ENCODE measurements at places on chromosomes 1 and 21. TPM values are rescaled to one million over a fixed set of nuclear protein-coding genes. Genes with fewer than 3 reads are reported as not detected.

RGS2 gene
- 169 TPM for total RNA-seq

DNA sequence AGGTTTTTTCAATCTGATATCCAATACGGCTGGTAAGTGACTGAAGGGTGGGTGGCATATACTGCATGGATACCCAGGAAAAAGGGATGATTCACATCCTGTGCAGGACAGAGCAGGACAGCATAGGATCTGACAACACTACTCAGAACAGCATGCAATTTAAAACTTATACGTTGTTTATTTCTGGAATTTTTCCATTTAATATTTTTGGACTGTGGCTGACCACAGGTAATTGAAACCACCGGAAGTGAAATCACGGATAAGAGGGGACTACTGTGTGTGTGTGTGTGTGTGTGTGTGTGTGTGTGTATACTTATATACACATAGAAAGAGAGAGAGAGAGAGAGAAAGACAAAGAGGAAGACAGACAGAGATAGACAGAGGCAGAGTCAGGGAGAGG lies 23.0 kb downstream of the ERICH3 start:
- DNase-seq: no peak

DNA sequence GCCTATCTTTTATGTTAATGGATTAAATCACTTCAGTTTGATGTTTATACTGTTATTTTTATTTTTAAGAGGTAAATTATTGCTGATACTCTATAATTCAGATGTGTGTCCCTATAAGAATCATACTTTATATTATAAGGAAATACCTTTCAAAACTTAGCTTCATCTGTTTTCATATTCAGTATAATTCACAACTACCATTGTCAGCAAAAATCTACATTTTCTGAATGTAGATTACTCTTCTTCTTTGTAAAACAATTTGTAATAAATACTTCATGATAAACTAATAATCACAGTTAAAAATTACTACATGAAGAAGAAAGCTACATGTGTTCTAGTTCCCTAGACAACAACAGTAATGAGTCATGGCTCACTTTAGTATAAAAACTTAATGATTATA lies 115.4 kb upstream of the SERTAD4 start:
- no peak for DNase-seq

GRCh38 chr1:245917403-245917802 lies 589.7 kb downstream of the SMYD3 start:
- DNase-seq: no peak

DNA sequence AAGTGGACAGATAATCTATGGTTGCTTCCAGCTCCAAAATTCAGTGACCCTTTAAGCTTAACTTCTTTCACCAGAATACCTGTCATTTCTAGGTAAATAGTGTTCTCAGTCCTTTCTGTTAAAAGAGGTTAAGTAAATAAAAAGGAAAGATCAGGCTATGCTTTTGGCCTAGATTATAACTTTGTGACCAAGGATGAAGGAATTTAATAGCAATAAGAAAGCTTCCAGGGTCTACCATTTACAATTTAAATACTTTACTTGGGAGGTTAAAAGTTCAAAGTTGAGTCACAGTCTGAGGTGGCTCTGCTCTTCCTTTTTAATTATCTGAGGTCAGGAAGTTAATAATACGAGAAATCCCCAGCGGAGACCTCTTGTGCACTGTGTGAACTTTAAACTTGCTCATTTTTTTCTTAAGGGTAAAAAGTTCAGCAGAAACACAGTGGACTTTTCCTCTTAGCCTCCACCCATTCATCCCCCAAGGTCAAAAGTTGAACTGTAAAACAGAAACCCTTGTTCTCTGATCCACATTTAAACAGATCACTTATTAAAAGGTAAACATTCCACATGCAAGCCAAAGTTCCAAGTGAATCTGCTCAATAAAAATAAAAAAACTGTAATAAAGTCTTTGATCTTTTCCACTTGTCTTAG lies 187.1 kb downstream of the NRIP1 start:
- DNase-seq: no peak

- DNase-seq: no peak
Measured at GRCh38 chr21:46626975-46627501, 8.4 kb upstream of the PRMT2 start.

GRCh38 chr1:15099441-15100120 lies 54.0 kb upstream of the TMEM51 start:
- DNase-seq: no peak

- DNase-seq: no peak
Measured at GRCh38 chr1:8494681-8495080, 176.8 kb downstream of the SLC45A1 start.

CFHR3 gene
- not detected for total RNA-seq

TMEM39B gene
- total RNA-seq: 6.4 TPM

SPRR3 gene
- total RNA-seq: not detected

MAN1C1 gene
- total RNA-seq: 25.0 TPM

- no peak for DNase-seq
Measured at GRCh38 chr1:5554784-5555183, 437.4 kb downstream of the NPHP4 start.

DNA sequence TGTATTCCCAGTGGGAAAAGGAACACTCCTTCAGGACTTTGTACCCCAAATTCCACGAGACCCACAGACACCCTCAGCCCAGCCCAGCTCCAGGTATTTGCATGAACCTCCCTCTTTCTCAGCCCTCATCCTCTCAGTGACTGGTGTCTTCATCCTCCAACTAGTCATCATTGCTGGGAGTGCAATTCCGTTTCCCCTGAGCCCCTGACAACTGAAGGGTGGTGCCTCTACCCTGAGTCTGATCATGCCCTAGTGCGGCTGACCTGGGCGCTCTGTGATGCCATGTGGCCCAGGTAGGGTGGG lies 3.8 kb upstream of the ZNF692 start:
- no peak for DNase-seq

GRCh38 chr1:26811708-26812107 lies 14.8 kb upstream of the ZDHHC18 start:
- no peak for DNase-seq

- peak; percentile 55 for DNase-seq
Measured at GRCh38 chr1:29785137-29785527, 548.8 kb downstream of the PTPRU start.

GRCh38 chr1:35112668-35113067 lies 33.5 kb downstream of the ZMYM1 start:
- no peak for DNase-seq

- no peak for DNase-seq
Measured at GRCh38 chr1:191970116-191970515, 188.1 kb upstream of the RGS18 start.

- DNase-seq: no peak
Measured at GRCh38 chr1:211339631-211340041, 13.0 kb downstream of the TRAF5 start.

C1orf74 gene
- 1.5 TPM for total RNA-seq

ADORA1 gene
- 13.1 TPM for total RNA-seq

- no peak for DNase-seq
Measured at GRCh38 chr1:156406251-156406650, 37.2 kb downstream of the RHBG start.

FAM151A gene
- 1.2 TPM for total RNA-seq

DNA sequence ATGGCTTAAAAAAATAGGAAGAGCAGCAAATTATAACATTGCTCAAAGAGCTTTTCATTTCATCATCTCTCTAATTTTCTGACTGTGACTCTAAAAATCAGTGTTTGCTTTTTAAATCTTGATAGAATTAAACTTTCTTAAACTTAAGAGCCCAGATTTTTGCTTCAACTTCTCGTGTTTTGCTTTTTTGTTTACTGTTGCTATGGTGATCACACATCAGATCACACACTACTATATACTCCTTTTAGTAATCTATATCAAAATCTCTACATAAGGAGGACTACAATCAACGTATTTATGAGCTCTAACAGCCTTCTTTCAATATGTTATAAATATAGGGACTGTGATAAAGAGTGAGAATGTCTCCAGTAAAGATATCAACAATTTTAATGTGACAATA lies 537.3 kb downstream of the KCNT2 start:
- DNase-seq: no peak

DNA sequence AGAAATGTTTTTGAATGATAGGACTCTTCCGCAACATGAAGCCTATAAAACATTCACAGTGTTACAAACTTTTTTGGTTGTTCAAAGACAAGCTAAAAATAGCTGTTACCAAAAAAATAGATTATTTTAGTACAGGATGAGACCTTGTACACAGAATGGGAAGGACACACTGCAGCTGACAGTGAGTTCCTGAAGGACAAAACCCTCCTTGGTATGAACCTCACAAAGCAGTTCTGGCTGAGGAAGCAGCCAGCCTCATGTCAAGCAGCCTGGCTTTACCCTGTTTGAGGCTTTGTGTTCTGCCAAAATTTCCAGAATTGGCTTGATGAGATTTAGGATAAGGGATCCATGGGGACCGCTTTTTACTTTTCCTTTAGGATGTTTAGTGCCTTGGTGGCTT lies 93.7 kb downstream of the RGL1 start:
- DNase-seq: no peak

DNA sequence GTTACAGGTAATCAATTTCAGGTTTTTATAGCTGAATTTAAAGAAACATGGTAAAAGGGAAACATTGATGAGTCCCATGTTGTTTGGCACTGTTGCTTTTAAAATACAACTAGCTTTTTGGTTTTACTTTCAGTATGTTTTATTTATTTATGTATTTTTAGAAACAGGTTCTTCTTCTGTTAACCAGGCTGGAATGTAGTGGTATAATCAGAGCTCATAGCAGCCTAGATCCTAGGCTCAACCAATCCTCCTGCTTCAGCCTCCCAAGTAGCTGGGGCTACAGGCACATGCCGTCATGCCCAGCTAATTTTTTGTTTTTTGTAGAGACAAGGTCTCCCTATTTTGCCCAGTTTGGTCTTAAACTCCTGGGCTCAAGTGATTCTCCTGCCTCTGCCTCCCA lies 50.4 kb downstream of the CTTNBP2NL start:
- DNase-seq: no peak

DNA sequence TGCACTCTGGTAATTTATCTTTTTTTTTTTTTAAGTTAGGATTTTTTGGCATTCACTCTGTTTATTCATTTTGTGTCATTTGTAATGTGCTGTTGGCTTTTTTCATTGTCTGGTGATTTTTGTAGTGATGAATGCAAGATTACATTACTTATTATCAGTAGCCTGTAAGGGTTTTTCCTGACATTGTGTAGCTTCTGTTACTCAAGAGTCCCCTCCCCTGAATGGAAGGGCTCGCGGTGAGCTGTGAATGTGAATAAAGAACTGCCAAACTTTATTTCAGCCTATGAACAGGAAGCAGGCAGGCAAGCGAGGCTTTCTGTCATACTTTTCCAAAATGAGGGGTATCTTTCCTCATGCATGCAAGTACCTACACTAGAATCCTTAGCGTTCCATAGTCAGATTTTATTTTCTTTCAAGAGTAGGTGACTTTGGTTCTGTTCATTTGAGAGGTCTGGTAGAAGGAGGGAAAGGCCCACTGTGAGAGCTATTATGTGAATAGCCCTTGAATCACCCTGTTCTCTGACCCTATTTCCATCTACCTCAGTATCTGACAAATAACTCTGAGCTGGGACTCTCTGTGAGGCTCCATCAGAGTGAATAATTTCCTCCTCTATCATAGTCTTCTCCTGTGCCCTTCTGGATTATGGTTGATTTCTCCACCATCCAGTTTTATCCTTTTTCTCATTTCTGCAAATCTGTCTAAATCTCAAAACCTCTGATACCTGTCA lies 114.0 kb downstream of the CD247 start:
- DNase-seq: no peak

GRCh38 chr1:89547563-89548116 lies 23.0 kb downstream of the LRRC8B start:
- no peak for DNase-seq

DNA sequence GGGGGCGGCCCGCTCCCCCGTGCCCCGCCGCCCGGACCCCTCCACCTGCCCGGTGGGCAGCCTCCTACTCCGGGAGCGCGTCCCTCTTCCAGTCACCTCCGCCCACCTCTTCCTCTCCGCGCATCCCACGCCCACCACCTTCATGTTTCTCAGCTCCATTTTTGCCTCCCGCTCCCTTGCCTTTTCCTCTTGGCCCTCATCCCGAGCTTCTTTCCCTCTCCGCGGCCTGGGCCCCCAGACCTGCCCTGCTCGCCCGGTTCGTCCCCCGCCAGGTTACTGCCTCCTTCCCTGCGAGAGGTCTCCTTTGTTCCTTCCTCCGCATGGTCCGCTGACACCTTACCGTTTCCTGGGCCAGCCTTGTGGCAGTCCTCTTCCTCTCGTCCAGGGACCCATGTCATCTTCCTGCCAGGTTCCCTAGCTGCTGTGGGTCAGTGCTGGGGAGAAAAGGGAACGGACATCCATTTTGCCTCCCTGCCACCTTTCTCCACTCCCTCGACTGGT lies 563 bp downstream of the QSOX1 start:
- no peak for DNase-seq

HTR6 gene
- total RNA-seq: 0.13 TPM

- DNase-seq: no peak
Measured at GRCh38 chr1:84972377-84972987, 24.4 kb downstream of the MCOLN2 start.

- no peak for DNase-seq
Measured at GRCh38 chr1:112904071-112904830, 51.7 kb downstream of the SLC16A1 start.

DNA sequence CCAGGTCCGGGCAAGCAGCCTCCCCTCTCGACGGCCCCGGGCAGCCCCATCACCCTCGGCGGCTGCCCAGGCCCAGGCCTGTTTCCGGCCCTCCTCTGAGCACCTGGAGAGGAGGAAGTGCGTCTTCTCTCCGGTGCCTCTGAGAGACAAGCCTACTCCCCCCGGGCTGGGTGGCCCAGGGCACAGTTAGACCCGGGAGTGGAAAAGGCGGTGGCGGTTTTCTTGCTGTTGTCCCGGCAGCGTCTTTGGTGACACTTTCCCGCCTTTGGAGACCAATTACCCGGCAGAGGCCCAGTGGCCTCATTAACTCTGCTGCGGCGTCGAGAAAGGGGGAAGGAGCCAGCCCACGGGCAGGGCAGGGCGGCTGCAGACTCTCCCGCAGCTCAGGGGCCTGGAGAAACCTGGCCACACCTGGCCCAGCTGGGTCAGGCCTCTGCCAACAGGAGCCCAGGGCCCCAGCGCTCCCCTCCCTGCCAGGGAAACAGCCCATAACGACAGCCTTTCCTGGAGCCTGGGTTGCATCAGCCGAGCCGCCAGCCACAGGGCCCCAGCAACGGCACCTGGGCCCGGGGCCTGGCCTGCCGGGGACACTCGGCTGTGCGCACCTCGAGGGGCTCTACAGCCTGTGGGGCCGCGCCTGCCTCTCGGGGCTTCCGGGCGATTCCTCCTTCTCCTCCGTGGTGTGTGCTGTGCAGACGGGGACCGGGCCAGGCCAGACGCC lies 28.4 kb upstream of the C1orf159 start:
- peak; percentile 92 for DNase-seq

GRCh38 chr1:88877382-88877825 lies 14.0 kb downstream of the GTF2B start:
- no peak for DNase-seq

DNA sequence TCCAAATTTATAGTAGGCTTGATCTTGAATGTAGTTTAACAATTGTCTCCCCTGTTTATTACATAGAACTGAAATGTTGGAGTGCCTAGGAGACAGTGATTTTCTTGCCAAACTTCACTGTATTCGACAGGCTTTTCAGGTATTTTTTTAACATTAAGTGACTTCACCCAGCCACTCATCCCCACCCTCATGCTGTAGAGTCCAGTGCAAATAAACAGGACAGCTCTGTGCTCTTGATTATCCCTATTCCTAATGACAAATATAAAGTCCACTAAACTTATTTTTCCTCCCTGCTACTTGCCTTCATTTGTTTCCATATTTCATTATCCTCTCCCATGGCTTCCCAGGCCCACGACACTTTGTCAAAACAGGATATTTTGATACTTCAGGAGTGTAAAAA lies 29.2 kb upstream of the NEXN start:
- DNase-seq: no peak

- DNase-seq: no peak
Measured at GRCh38 chr21:42252325-42252654, 33.4 kb downstream of the ABCG1 start.

CD1E gene
- total RNA-seq: 0.85 TPM

- DNase-seq: peak; percentile 83
Measured at GRCh38 chr1:46223472-46223943, 20.4 kb downstream of the LURAP1 start.
